ENCODE measurements at places on chromosomes 5 and 9.
A peak's percentile ranks its signal among the peaks of the same experiment; 100 is the strongest.

DNA sequence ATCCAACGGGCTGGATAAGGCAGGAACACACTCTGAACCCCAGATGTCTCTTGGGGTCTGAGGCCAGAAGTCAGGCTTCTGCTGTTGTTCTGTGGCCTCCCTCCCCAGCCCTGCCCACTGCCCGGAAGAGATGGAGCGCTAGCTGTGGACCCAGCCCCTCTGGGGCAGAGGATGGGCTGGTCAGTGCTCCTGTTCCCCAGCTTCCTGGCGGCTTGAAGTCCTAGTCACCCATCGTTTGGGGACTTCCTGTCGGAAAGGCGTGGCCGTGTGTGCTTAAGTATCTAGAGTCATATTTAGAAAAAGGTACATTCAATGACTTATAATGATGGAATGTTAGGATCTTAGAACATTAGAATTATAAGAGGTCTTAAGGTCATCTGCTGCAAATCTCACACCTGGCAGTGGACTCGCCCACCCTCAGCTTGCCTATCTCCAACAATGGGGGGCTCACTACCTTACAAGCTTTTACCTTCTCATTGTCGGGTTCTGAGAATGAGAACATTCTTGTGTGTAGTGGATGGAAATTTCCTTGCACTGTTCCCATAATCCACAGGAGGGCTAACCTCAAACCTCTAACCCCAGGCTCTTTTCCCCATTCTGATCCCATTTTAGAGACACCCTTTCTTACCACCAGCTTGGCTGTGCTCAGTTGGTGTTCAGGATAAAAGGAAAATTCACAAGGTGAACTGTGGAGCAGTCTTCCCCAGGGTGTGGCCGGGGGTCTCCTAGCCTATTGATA lies 13.4 kb upstream of the AIF1L start:
- DNase-seq: no peak

GRCh38 chr9:23850242-23850689 lies 24.2 kb upstream of the ELAVL2 start:
- no peak for DNase-seq

DNA sequence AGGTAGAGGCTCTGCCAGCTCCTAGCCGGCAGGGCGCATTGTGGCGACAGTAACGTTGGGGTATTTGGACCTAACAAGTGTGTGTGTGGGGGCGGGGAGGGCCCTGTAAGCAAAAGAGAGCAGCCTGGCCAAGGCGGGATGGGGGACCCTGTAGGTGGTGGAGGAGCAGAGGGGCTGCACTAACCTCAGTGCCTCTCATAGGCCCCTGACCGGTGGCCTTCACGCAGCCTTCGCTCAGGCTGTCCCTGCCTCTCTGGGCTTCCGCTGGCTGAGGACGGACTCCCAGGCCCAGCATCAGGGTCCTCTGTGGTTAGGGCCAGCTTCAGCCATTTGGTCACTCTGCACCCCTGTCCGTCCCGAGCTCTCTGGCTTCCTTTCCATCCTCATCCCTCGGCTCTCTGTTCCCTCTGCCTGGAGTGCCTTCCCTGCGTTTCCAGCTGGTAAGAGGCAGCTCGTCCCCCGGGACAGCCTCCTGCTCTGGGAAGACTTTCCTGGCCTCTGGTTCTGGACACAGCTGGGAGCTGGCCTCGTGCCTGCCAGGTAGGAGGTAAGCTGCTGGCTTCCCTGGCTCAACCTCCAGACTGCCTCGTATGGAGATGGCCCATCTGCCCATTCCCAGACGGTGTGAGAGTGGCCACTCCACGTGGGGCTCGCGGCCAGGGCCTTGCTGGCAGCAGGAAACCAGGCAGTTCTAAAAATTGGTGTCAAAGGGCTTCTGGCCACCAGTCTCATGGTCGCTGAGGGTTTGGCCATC lies 39.3 kb upstream of the PHYKPL start:
- no peak for DNase-seq

DNA sequence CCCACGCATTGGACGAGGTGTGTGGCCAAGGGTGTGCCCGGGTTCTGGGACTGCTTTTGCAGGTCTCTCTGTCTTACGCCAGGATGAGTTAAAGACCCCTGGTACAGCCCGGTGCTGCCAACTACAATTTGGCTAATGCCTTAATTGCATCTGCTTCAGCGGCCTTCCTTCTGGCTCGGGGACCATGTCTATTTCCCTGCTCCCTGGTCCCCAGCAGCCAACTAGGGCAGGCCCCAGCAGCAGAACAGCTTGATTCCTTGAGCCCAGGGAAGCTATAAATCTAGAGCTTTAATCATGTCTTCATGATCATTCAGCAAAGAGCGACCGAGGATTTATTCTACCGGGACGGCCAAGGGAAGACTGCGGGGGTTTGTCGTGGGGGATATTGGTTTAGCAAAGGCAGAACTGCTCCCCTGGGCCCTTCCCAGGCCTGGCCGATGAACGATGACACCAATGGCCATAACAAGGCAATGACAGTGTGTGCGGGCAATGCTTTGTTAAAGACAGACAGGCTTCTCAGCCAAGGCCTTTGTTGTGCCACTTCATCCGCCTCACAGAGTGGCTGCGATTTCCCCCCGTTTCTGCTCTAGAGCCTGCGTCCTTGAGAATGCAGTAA lies 51.4 kb downstream of the CFAP77 start:
- no peak for DNase-seq

DNA sequence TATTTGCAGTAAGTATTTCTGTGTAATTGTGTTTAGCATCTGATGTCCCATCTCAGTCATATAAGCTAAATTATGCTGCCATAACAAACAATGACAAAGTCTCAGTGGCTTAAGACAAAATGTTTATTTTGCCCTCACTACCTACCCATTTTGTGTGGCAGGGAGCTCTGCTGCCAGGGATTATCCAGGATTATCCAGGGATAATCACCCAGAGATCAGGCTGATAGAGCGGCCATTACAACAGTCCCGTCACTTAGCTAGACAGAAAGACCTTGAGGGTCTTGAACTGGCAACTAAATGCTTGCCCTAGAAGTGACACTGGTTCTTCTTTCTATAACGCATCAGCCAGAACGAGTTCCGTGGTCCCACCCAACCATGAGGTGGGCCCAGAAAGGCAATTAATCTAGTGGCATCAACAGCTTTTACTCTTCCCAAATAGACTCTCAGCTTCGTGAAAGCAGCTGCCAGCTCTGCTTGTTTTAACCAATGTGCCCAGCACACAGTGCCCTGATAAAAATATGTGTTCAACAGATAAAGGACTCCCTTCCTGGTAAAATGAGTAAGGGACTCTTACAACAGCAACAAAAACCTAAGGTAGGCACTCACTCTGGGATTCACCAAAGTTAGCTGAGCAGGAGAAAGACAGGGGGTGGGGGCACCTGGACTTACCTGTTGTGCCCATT lies 22.8 kb downstream of the CCDC69 start:
- no peak for DNase-seq

GRCh38 chr9:76394960-76395252 lies 680 bp upstream of the RFK start:
- DNase-seq: peak; percentile 79

DNA sequence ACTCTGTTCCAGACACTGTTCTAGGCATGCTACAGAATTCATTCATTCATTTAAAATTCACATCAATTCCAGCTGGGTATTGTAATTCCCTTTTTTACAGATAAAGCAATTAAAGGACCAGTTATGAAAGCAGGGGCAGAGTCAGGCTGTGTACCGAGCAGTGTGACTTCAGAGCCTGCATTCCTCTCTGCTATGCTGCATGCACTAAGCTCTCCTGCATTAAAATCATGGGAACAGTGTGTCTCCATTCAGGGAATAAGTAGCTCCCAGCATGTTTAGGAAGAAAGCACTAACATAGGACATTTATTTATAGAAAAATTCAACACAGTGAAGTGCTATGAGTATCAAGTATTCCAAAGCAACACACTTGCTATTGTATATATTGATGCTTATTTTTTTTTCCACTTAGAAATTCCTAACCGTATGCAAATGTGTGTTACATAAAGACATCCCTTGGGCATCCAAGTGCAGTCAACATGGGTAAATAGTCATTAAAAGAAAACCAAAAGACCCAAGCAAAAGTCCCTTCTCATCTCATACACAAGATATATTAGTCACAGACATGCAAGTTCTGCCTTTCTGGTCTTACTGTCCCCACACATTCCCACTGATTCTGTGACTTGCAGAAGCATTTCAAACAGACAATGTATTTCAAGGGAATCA lies 173.7 kb downstream of the GABRB2 start:
- no peak for DNase-seq

DNA sequence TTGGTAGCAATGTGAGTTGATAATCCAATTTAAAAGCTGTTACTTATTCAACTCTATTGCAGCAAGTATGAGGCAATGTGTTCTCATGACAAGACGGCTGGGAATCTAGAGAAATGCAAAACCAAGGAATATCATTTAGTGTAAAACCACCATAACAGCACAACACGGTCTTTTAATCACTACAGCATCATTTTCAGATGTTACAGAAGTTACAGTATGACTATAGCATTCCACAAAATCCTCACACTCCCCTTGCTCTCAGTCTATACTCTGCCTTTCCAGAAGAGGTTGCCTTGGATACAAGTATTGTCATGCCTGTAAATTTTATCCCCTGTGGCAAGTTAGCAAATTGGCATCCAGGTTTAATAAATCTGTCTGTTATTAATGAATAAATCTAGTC lies 28.6 kb upstream of the TAS2R1 start:
- DNase-seq: no peak

Data from suppressor macrophage treated with lipopolysaccharide for 4 hours (primary cell).